ENCODE measurements at places on chromosomes 4 and X. TPM values are rescaled to one million over a fixed set of nuclear protein-coding genes. Genes with fewer than 3 reads are reported as not detected.

DNA sequence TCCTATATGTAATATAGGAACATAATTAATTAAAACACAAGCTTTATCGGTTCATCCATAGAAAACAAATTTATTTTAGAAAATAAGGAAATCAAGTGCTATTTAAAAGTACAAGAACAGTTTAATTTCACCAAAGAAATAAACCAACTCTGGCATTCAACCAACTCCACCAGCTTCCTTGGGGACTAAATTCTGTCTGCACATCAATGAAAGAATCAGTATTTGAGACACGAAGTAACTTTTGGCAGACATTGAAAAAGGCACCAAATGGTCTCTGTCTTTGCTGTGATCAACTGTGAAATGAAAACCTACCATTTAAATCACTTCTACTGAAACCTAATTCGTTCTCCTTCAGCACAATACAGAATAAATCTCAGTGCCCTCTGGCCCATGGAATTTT is 719.7 kb upstream of the GRIA3 start:
- DNase-seq = no peak
- H3K4me1 ChIP-seq = no peaks in the 10 kb centered on the region
- no peaks in the 10 kb centered on the region for H3K36me3 ChIP-seq
- H3K27ac ChIP-seq = no peak overlapping the region
- H3K4me3 ChIP-seq = no peak overlapping the region

DNA sequence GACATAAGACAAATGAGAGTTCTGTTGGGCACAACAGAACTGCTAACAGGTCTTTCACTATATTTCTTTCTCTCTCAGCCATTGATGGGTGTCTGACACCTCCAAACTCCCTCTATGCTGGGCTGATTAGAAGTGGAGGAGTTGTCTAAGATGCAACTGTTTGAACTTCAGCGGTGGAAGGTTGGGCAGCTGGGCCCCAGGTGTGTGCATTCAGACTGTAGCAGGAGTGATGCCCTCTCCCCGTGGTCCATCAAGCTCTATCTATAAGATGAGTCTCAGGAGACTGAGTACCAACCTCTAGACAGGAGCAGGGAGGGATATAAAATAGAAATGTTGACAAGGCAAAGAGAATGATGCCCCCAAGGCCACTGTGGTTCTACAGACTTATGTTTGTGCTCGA is 28.2 kb upstream of the CHRNA9 start:
- DNase-seq = peak; percentile 31
- peaks cover 90% of the 10 kb centered on the region for H3K4me1 ChIP-seq
- H3K4me3 ChIP-seq = peak overlapping the region; percentile 64

GRCh38 chr4:183401473-183401872 is 43.0 kb upstream of the CDKN2AIP start:
- H3K27ac ChIP-seq = no peak overlapping the region
- no peak overlapping the region for H3K4me3 ChIP-seq
- no peak for DNase-seq
- H3K27me3 ChIP-seq = peaks cover 24% of the 10 kb centered on the region

DNA sequence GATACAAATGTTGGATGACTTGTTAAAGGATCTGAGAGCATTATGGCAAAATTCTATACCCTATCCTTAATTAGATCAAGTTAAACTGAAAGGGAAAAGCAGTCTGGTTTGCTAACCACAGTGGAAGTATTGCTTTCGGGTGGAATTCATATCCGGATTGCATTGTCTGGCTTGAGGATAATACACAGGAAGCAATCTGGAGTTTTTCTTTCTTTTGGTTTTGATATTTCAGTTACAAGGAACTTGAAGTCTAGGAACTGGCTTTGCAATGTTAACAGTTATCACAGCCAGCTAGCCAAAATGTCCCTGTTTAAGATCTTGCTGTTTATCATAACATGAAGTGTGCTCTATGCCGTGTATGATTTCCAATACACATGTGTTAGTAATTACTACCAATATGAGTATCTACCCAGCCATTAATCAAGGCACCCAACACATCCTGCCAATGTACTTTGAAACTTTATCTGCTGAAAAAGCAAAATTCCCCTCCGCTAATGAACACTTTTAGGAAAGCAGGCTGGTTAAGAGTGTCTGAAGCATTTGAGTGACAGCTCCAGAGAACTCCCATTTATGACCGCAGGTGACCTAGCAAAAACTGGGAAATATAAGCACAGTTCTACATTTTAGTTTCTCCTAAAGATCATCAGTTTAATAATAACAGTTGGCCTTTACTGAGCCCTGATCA is 146.4 kb downstream of the PALLD start:
- no peak overlapping the region for H3K4me3 ChIP-seq
- peaks cover 2% of the 10 kb centered on the region for H3K27me3 ChIP-seq

Gene ALB
- not detected for total RNA-seq

DNA sequence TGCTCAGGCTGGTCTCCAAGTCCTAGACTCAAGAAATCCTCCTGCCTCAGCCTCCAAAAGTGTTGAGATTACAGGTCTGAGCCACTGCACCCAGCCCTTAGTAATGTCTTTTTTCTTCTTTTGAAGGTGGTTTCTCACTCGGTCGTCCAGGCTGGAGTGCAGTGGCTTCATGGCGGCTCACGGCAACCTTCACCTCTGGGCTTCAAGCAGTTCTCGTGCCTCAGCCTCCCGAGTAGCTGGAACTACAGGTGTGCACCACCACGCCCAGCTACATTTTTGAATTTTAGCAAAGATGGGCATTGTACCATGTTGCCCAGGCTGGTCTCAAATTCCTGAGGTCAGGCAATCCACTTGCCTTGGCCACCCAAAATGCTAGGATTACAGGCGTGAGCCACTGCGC is 32.3 kb upstream of the ASMTL start:
- H3K27me3 ChIP-seq = no peaks in the 10 kb centered on the region
- DNase-seq = peak; percentile 19
- no peak overlapping the region for H3K4me3 ChIP-seq
- H3K27ac ChIP-seq = no peak overlapping the region

Gene POU3F4
- not detected for total RNA-seq

DNA sequence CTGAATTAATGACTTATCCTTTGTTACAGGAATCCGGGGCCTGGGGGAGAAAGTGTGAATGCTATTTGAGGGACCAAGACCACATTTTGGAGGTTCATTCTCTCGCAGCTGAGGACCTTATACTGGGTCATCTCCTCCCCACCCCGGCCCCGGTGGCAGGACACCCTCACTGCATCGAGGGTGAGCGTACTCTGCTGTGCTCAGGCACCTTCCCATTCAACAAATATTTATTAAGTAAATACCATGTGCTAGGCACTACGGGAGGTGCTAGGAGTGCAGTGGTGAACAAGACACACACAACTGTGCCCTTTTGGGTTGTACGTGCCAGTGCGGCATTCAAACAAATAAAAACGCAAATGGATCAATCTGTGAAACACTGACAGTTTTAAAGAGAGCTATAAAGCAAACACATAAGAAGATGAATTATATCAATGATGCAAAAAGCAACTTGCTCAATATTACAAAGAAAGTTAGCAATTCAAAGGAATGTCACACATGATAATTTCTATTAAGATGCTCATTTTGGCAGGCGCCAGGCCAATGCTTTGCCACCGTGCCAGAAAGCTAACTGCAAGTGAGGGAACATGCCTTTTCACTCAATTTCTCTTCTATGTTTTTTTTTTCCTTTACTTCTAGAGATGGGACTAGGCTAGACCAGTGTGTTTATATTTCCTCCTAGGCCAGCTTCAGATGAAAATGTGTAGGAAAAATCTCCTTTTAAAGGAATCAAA is 24.6 kb downstream of the ADGRG2 start:
- no peak overlapping the region for H3K4me3 ChIP-seq
- H3K27me3 ChIP-seq = no peaks in the 10 kb centered on the region
- H3K36me3 ChIP-seq = no peaks in the 10 kb centered on the region

- no peak overlapping the region for H3K27ac ChIP-seq
- no peak for DNase-seq
- H3K4me1 ChIP-seq = no peaks in the 10 kb centered on the region
These were observed 176.9 kb upstream of the DCAF8L1 start for GRCh38 chrX:28158019-28158777.

DNA sequence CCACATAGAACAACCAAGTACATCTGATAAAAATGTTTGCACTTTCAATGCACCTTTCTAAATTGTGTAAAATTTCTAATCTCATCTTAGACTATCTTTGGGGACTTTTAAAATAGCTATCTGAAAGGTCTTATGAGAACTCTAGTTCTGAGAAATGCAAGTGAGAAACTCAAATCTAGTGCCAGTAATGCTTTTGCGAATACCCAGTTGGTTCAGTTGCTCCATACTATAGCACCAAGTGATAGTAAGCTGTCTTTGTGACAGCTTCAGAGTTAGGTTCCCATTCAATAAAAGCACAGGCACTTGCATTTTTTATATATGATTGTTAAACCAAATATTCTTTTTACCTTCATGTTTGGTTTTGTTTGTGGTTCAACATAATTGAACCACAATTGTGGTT is 4.5 kb upstream of the ITM2A start:
- H3K4me3 ChIP-seq = no peak overlapping the region
- no peaks in the 10 kb centered on the region for H3K27me3 ChIP-seq
- H3K36me3 ChIP-seq = peaks cover 6% of the 10 kb centered on the region
- no peak overlapping the region for H3K27ac ChIP-seq
- peaks cover 28% of the 10 kb centered on the region for H3K4me1 ChIP-seq
- no peak for DNase-seq

Gene CLDN22
- not detected for total RNA-seq

GRCh38 chr4:85784348-85784747 is 309.4 kb downstream of the ARHGAP24 start:
- H3K27me3 ChIP-seq = no peaks in the 10 kb centered on the region
- no peak overlapping the region for H3K4me3 ChIP-seq
- no peaks in the 10 kb centered on the region for H3K36me3 ChIP-seq
- no peak overlapping the region for H3K27ac ChIP-seq
- H3K4me1 ChIP-seq = no peaks in the 10 kb centered on the region

DNA sequence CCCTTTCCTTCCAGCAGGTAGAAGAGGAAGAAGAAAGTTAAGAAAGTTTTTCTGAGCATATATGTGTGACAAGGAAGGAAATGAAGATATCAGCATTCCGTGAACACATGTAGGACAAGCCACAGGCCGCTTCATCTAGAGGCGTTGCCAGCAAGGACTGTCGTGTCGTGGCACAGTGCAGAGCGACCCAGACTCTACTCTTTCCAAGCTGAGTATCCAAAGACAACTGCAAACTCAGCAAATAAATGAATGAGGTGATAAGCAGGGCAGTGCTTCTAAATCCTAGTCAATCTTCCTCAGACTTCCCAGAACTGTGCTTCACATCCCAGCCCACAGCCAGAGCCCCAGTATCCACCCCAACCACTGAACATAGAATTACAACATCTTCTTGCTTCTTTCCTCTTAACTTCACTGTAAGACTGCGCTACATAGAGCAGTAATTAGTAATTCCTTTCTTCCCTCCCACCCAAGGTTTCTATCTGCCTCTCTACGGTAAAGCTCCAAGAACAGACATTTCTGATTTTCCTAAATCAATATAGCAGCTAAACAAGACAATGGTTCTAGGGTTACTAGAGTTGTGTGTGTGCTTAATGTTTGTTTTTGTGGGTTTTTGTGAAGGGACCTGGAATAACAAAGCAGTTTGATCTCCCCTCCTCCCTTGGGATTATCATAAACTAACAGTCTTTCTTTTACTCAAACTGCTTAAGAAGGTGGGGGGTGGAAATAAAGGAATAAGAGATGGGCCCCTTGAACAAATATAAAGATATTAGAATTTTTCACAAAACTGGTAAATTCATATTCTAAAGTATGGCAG is 71.6 kb downstream of the PAPSS1 start:
- no peak overlapping the region for H3K4me3 ChIP-seq
- peaks cover 21% of the 10 kb centered on the region for H3K36me3 ChIP-seq
- H3K27me3 ChIP-seq = no peaks in the 10 kb centered on the region
- H3K4me1 ChIP-seq = no peaks in the 10 kb centered on the region
- H3K27ac ChIP-seq = no peak overlapping the region

Gene FAM236A
- total RNA-seq = not detected

- no peak overlapping the region for H3K4me3 ChIP-seq
- no peaks in the 10 kb centered on the region for H3K36me3 ChIP-seq
- H3K4me1 ChIP-seq = no peaks in the 10 kb centered on the region
- no peak for DNase-seq
- no peak overlapping the region for H3K27ac ChIP-seq
These were observed 87.8 kb downstream of the GPRASP3 start for GRCh38 chrX:102808336-102808735.

- peaks cover 27% of the 10 kb centered on the region for H3K27me3 ChIP-seq
- no peak overlapping the region for H3K27ac ChIP-seq
- peaks cover 18% of the 10 kb centered on the region for H3K4me1 ChIP-seq
- no peak for DNase-seq
These were observed 120.8 kb downstream of the EGF start for GRCh38 chr4:110033355-110034025.

All from activated CD8-positive, alpha-beta T cell treated with anti-CD3 and anti-CD28 coated beads, Interleukin-2, amount 10 ng/mL, durations not matched to agents 7 days and 5 days (primary cell).